Stimulated activated CD8-positive, alpha-beta memory T cell treated with anti-CD3 and anti-CD28 coated beads, Interleukin-4, amount 100 ng/mL, for 4 hours (primary cell): ENCODE measurements at places on chromosomes 2 and 18.

DNA sequence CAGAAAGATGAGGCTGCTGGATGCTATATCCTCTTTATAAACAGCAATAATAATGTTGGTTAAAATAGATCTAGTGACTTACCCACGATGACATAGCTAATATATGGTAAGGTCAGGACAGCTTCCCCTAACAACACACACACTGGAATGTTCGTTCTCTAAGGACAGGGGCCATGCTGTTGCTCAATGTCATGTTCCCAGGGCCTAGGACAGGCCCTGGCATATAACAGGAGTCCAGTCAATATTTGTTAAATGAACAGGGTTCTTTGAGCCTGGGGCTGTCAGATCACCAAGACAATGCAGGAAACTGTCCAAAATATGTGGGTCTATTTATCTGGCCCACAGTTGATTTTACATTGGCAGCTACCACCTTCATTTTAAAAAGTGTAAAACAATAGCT is 207.1 kb upstream of the MEX3C start:
- DNase-seq: no peak

DNA sequence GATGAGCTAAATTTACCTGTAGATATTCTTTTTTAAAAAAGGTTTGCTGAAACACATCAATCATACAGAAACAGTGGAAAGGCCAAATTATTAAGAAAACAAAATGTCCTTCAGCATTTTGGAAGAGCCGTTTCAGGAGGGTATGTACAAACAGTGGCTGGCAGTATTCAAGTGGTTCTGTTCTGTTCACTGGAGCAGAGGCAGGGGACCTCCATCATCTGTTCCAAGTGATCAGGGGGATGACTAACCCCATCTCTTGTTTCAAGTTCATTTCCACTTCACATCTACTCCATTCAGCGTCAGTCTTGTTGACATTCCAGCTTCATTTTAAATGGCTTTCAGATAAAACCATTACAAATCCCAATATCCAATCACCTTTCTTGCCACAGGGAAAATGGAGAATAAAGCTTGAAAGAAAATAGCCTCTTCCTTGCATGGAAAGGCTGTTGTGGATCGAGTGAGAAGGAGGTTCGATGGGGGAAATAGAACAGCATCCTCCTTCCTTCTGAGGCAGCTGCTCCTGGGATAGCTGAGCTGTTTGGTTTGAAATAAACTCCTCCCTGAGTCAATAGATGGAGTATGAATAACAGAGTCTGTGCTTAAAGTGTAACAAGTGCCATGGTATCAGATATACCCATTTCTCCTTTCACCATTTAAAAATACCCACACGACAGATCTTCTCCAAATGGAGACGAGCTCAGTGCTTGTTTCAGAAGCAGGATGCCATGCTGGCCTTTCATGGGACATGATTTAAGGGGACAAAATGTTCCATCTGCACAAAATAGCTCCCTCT is 63.7 kb upstream of the OTOF start:
- no peak for DNase-seq

DNA sequence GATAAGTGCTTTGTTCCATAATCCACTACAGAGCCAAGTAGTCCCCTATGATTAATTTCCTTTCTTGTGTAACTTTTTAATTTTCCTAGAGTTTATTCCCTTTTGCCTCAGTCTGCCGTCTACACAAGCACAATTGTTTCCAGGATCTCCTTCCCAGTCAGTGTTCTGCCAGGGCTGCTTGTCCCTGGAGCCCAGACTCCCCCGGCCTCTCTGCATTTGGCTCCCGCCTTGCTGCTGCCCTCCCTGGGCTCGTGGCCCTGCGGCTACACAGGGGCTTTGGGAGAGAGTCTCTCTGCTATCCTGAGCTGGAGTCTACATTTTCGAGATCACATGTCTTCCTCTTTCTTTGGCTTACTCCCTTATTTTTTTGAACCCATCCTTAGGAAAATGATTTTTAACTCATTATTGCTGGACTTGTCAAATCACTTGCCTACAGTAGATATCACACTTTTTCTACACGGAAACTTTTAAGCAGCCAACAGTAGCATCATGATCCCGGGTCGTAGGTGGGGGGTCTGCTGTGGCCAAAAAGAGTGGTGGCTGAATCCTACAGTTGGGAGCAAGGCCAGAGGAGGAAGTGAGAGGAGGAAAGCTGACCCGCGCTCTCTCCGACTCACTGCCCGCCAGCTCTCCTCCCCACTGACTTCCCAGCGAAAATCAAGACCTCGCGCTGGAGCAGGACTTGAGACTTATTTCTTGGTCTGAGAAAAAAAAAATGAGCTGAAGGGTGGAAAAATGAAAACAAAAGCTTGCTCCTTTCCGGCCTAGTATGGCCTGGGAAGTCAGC is 9.4 kb downstream of the FBLN7 start:
- no peak for DNase-seq

DNA sequence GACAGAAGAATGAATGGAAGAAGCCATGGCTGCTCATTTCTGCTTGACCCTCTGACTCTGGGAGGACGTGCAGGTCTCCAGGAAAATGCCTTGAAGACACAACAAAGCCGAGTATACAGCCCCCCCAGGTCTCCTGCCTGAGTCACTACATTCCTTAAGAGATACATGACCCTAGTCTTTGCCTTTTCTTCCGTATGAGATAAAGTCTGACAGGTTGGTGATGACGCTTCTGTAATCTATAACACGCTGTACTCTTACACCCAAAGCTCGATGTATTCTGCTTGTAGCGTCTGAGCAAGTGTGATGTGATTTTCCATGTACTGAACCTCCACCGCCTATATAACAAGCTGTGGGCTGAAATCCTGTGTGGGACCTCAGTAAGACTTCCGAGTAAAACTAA is 77.3 kb downstream of the KCTD1 start:
- DNase-seq: no peak

GRCh38 chr2:191032588-191033429 is 18.8 kb upstream of the STAT1 start:
- no peak for DNase-seq

- no peak for DNase-seq
Measured at GRCh38 chr2:59896499-59897245, 656.8 kb downstream of the BCL11A start.

DNA sequence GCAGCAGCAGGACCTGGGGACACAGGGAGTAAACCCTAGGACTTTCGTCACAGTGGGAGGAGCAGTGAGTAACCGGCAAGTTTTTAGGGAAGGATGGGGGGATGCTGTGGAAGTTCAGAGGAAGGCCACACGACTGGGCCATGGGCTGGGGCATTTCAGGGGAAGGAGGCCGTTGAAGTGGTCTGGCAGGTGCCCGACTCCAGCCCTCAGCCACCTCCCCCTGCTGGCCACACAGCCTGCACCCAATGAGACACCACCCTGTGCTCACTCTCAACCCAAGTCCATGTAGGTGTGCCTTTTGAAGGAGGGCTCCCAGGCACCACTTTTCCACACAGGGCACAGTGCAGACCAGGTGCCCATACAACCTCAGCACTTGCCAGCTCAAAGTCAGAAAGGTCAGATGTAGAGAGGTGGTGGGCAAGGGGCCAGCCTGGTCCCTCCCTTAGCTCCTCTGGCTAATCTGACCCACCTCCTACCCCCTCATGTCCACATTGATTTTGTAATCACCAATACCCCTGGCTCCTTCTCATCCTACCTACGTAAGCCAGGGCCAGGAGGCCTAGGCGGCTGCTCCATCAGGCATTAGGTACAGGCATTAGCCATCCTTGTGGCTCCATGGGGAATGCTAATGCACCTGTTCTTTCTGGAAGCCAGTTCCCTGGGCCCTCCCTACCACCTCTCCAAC is 211.2 kb downstream of the SMAD2 start:
- DNase-seq: no peak

DNA sequence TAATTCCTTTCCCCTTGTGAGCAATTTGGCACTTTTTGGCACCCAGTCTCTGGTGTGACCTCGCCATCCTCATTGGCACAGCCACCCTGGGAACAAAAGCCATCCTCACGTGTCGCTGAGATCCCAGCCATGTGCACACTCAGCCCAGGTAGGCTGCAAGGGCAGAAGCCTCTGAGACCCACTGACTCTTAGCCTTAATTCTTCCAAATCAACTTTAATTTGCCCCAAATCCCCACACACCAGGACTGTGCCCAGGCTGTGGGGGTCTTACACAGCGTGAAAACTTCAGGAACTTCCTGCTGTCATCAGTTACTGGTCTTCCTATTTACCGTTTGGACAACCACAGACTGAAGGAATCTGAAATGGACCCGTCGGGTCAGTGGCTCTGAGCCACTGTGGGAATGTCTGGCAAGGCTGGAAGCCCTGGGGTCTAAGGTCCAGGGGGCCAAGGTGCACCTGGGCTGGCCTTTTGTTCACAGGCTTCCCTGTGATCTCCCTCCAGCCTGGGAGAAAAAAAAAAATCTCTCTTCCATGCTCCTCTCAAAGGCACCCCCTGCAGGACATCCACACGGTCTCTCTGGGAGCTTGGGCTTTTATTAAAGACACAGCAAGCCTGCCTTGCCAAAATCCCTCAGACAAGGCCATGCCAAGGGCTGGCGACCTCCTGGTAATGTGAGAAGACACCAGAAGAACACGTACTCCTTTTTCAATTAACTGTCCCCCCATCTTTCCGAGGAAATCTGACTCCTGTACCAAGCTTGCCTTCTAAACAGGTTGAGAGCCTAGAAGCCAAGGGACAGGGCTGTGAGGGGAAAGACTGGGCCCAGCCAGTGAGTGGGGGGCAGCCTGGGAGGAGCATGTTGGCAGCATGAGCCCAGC is 42.1 kb upstream of the LAPTM4A start:
- DNase-seq: no peak

GRCh38 chr2:60516383-60516811 is 37.1 kb downstream of the BCL11A start:
- DNase-seq: no peak
